ENCODE measurements at places on chromosomes 3 and 15.

- DNase-seq, result peak; percentile 54
Measured at GRCh38 chr3:186849374-186849975, 7.0 kb downstream of the ADIPOQ start.

GRCh38 chr3:52516509-52517195 lies 17.0 kb downstream of the NT5DC2 start:
- no peak for DNase-seq

DNA sequence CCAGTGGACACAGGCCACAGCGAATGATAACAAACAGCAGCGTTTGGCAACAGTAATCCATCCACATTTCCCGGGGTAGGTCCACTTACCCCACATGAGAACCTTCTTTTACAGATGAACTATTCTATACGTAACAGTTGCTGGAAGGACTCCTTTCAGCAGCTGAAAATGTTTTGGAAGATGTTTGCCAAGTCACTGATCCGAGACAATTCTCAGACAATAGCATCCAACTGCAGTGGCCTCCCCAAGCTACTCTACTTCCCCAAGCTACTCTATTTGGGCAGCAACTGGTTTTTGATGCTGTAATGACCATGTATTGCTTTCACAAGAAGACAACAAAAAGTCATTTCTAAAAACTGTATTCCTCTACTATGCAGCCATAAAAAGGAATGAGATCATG lies 87.5 kb downstream of the ADAMTS17 start:
- DNase-seq, result no peak

DNA sequence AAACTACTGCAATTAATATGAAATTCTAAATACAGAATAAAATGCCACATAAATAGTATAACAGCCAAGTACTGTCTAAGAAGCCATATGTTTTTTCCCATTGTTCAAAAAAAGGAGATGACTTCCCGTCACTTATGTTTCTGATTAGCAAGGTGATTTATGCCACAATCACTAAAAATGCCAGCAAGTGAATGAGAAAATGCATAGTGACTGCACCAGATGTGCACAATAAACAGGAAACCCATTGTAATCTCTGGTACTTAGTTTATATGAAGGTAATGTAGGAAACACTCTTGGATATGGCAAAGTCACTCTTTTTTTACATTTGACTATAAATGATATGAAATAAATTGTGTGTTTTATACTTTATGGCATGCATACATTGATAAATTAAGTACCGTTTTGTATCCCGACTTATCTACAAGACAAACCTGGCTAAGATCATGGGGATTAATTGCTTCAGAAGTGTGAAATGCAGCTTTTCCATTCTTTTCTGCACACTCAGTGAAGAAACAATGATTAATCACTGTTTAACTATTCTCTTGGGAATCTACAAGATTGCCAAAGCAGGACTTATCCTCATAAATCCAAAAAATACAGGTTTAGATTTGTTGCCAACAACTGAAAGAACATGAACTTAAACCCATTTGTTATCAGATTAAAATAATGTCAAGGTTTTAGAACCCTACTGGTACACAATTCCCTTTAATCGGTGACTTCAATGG lies 164.5 kb downstream of the TBC1D5 start:
- DNase-seq, result no peak

GRCh38 chr3:2485027-2485375 lies 386.3 kb downstream of the CNTN4 start:
- no peak for DNase-seq

DNA sequence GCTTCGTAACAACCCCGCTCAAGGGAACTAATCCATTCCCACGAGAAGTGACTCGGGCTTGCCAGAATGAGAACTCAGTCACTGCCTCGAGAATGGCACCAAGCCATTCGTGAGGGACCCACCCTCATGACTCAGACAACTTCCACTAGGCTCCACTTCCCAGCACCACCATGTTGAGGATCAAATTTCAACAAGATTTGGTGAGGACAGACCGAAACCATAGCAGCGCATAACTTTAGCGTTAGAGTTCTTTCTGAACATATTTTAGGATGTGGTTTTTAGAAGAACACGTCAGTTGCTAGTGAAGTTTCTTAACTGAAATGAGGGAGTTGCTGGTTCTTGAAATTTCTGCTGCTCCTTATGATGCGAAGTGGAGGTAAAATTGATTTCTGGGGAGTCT lies 13.5 kb downstream of the PTPRG start:
- peak; percentile 24 for DNase-seq

DNA sequence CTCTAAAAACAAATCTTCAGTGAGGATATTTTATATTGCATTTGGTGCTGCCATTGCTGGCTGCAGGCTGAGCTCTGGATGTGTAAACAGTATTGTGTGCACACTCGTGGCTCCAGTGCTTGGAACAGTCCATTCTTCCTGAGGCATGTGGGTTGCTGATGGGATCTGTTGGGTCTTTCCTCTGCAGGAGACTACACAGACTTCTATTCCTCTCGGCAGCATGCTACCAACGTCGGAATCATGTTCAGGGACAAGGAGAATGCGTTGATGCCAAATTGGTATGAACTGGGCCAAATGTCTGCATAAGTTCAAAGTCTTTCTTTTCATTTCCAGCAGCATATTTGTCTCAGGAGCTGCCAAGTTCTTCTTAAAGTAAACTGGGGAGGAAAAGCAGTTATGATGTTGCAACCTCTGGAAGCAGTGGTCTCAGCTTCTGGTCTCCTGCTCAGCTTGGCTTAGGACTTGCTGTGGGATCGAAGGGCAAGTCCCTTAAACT lies 9.3 kb downstream of the FAH start:
- DNase-seq, result no peak

- DNase-seq, result no peak
Measured at GRCh38 chr15:77010312-77010686, 15.4 kb downstream of the PSTPIP1 start.

DNA sequence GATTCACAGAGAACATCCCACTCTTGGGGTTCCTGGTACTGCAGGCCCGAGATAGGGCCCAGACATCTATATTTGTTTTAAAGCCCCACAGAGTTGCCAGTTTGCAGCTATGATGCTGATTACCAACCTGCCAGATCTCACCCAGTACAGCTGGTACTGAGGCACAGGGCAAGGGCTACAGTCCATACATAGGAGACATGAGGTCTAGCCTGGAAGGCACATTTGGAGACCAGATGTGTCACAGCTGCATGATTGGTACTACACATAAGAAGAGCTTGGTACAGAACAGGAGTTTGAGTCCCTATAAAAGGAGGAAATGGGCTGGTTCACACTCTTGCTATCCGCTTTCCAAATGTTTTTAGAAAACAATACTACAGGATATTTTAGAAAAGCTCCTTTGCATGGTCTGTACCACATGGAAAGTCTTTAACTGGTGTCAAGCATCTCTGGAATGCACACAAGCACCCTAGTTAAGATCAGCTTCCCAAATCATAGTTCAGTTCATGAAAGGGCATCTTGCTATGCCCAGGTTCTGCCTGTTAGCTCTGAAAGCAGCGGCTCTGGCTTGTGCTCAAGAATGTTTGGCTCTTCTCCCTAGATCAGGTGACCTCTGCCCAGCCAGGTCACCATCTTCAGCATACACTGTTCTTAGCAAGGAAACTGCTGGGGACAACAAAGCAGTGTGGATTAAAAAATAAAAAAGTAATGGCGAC lies 20.6 kb downstream of the MTMR14 start:
- no peak for DNase-seq

- no peak for DNase-seq
Measured at GRCh38 chr3:159721324-159721723, 267.3 kb upstream of the IL12A start.

DNA sequence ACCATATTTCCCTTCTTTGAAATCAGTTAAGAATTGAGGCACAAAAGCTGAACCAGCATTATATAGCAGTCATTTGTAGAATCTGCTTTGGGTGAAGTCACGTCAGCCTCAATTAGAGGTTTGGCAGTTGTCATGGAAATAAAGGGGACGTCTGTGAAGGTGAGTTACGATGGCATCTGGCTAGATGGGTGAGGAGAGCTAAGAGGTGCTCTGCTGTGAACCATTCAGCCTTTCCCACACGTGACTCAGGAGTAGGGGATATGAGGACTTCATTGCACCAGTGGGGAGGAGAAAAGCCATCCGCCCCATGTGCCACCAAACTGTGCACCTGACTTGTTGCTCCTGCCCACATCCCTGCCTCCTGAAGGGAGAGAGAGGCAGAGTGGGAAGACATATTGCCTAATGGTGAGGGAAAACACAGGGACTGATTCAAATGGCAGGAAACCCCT lies 2.8 kb upstream of the C15orf40 start:
- no peak for DNase-seq

- DNase-seq, result no peak
Measured at GRCh38 chr3:8464668-8465067, 37.0 kb upstream of the LMCD1 start.

- DNase-seq, result no peak
Measured at GRCh38 chr15:67050062-67050461, 15.3 kb upstream of the SMAD3 start.

DNA sequence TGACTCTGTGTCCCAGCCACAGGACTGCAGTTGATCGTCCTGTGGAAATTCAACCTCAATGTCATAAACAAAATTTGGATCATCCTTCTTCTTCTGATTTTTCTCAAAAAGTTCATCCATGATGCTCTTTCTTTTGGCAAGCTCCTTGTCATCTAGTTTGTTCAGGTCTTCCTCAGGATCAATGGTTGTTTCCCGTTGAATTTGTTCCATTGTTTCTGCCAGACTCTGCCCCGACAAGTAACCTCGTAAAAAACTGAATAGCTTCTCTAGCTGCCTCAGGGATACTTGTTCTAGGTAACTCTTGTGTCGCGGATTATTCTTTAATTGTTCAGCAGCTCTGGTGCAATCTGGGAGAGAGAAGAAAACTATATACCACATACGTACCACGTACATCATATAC lies 4.5 kb downstream of the CEP19 start:
- no peak for DNase-seq

GRCh38 chr3:94406595-94406994 lies 343.7 kb downstream of the NSUN3 start:
- no peak for DNase-seq

DNA sequence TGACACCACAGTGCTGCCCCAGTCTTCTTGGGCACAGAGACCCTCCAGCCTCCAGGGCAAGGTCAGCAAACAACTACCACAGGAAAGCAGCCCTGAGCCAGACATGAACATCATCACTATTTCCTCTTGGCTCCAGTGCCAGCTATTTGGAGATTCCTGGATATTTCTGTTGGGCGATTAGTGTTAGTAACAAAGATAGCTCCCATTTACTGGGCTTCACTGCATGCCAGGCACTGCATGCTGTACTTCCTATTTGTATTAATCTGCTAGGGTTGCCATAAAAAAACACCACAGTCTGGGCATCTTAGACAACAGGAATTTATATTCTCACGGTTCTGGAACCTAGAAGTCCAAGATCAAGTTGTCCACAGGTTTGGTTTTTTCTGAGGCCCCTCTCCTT lies 255.1 kb upstream of the STT3B start:
- DNase-seq, result no peak
